Stimulated activated CD4-positive, alpha-beta T cell treated with anti-CD3 and anti-CD28 coated beads, Interleukin-2, amount 100 ng/mL, for 24 hours (primary cell): ENCODE measurements at places on chromosomes 3 and 15.

DNA sequence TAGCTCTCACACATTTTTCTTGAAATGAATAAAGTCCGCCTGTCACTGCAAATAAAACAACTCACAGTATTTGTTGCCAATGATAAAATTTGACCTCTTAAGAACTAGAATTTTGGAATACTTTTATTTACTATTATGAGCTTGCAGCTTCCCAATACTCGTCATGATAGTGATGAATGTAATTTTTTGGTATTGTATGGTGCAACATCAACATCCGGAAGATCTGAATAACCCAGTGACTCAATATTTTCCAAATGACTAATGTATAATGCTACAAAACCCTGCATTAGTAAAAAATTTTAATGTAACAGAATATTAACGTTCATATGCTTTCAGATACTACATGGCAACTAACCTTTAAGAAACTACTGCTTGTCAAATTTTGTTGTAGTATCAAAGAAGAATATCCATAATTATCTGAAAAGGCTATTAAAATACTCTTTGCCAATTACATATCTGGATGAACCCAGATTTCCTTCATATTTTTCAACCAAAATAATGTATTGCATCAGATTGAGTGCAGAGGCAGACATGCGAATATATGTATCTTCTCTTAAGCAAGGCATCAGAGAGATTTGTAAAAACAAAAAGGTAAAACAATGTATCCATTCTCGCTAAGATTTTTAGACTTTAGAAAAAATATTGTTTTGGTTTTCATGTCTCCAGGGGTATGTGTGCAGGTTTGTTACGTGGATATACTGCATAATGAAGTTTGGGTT is 95.3 kb downstream of the IGF2BP2 start:
- no peak for DNase-seq

DNA sequence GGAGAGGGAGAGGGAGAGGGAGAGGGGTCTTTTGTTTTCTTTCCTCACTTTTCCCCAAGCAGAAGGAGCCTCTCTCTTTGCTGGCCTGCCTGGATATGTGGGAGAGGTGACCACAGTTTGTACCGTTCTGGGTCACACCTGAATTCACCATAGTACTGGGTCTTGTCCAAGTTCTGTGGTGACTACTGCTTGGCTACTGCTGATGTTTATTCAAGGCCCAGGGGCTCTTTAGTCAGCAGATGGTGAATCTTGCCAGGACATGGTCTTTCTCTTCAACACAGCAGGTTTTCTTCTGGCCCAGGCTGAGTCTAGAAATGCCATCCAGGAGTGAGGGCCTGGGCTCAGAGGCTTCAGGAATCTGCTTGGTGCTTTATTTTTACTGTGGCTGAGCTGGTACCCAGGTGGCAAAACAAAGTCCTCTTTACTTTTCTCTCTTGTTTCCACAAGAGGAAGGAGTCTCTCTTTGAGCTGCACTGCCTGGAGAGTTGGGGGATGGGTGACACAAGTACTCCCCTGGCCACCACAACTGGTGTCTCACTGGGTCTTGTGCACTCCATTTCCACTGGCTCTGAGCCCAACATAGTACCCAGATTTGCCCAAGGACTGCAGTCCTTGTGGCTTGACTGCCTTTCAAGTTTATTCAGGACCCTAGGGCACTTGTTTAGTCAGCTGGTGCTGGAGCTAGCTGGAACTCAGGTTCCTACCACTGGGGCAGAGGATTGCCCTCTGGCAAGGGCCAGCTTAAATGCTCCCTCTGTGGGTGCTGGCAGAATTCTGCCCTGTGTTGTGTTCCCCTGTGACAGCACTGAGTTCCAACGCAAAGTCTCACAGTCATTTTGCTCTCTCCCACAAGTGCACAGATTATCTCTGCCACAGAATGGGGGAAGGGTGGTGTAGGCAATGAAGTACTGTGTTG is 16.8 kb upstream of the CCNDBP1 start:
- DNase-seq: no peak

DNA sequence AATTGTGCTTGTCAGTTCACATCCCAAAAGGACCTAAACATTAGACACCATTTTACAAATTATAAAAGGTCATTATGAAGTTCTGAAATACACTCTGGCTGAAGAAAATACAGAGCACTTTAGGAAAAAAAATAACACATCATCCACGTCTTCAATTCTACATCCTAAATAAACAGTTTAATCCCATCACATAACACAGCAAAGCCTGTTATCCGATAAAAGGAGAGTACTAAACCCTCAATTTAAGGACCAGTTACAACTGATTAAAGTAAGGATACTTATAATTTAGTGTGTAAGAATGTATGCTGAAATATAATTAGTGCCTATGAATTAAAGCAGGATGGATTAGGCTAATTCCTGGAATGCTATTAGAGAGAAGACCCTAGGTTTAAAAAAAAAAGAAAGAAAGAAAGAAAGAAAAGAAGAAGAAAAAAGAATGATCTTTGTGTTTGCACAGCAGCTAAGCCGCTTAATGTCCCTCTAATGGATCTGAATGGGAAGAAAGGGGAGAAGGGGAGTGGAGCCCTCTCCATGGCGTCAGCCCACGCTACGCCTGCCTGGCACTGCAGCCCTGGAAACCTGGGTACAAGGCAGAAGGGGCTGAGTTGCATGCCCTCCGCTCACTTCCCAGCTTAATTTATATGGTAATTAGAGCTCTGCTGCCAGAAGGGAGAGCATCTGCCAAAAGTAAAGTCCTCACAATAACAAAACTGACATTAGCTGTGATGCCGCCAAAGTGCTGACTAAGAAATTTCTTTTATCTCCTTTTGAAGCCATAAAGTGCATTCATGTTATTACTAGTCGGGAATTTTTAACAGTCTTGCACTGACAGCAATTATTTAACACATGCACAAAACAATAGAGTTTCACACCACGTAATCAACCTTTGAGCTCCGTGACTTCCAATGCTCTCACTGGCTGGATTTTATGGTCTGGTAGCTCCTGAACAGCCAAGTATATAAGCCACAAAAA is 90.0 kb downstream of the FSIP1 start:
- DNase-seq: no peak

DNA sequence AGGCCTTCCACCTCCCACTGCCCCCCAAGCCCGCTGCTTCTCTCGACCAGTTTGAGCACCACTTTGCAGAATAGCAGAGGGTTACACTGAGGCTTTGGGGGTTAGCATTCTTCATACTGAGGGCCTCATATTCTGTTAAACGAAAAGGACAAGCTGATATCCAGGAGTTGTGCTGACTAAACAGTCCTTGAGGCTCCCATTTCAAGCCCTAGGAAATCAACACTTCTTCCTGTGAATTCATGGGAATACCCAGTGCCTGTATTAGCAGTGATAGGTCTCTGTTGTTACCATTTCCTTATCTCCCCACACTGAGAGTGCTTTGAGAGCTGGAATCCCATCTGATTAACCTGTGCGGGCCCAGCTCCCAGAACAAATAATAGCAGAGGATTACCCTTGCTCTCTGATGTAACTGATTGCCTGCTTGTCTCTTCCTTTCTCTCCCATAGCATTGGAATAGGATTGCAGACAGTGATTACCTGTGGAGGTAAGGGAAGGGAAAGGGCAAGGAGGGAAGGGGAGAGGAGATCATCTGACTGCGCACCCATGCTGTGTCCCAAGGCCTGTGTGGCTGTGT is 930 bp downstream of the FBXW12 start:
- no peak for DNase-seq

- no peak for DNase-seq
These were observed 284.6 kb upstream of the PROK2 start for GRCh38 chr3:72069543-72069942.

DNA sequence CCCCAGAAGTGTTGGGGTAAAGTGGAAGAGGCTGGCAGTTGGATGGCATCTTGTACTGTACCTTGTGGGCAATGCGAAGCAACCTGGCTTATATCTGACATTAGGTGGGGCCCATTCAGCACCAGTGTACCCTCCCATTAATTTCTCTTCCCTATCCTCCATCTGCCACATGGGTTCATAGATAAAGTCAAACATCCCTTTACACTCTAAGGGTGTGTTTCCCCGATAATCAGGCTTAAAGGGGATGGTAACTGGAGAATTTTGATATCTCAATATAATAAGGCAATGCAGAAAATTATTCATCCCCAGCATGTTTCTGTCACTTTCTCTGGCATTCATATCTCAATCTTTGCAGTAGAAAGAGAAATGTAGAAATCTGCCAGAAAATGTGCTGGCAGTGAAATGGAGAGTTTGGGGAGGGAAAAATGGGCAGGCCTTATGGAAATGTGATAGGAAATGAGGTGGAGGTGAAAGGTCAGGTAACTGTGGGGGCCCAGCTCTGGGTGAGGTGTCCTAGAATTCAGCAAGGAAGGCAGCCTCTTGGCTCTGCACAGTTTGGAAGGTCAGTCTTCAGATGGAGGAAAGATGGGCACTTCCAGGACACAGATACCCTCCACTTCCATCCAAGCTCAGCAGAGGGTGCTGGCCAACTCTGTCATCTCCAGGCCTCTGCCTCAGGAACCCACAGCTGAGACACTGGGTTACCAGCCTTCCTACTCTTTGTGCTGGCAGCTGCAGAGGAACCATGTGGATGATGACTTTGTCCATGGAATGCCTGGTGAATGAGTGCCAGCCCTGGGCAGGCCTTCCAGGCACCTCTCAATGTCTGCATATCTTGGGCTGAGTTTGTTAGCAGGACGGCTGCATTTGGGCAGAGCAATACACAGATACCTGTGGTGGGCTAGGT is 325.9 kb upstream of the CTDSPL start:
- DNase-seq: no peak

DNA sequence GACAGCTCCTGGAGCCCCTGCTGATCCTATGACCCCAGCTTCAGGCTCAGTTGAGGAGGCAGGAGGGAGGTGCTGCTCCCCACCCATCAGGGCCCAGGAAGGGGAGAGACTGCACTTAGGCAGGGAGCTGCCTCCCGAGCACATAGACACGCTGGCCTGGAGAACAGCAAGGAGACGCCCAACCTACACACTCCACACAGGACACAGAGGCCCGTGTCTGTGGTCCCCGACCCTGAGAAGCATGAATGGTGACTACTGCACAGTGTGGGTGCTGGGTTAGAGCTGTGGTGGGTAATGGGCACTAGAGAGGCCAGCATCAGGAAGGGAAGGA is 1.1 kb upstream of the HHATL start:
- DNase-seq: no peak

- DNase-seq: no peak
These were observed 327.5 kb downstream of the ARPP21 start for GRCh38 chr3:35966629-35967464.

DNA sequence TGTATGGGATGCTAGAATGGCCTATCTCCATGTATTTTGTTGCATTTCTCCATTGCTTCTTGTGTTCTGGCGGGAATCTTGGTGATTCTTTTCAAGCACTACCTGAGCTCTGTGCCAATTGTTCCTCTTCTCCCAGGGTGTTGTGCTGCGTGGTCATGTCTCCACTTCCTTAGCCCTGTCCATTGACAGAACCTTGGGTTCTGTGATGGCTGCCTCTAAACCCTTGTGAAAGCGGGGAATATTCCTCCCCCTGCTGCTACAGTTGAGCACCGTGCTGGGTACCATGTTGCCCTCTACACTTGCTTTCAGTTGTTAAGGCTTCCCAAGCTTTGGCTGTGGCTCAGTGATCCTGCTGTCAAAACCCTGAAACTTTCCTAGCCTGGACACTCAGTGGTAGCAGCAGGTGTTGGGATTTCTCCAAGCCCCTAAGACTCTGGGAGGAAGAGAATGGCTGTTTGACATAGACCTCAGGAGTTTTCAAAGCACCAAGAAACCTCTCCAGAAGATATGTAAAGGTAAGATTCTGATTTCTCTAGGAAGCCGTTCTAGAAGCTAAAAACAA is 69.5 kb downstream of the MBNL1 start:
- DNase-seq: no peak

- DNase-seq: no peak
These were observed 22.8 kb downstream of the TTC14 start for GRCh38 chr3:180624714-180625113.

GRCh38 chr3:47540281-47540680 is 26.8 kb upstream of the ELP6 start:
- no peak for DNase-seq

GRCh38 chr3:40971191-40972168 is 227.8 kb upstream of the CTNNB1 start:
- DNase-seq: no peak

- DNase-seq: no peak
These were observed 52.4 kb downstream of the GASK1A start for GRCh38 chr3:43031485-43031884.

DNA sequence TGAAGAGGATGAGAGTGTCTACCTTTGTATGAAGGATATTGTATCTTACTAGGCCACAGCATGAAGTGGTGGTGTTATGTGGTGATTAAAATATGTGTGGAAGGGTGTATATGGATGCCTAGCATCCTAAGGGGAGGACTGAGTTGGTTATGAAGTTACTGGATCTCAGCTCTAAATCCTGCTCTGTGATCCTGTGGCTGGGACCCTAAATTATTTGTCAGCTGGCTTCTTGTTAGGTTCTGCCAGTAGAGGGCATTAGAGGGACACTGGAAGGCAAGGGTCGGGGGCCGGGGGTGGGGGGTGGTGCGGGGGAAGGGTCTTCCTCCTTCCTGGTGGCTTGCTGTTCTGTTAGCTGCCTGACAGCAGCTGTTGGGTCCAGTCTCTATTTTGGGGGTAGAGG is 34.9 kb downstream of the MORF4L1 start:
- no peak for DNase-seq
